Tracheal epithelial cell (primary cell): ENCODE measurements at places on chromosomes 13 and 19. TPM values are rescaled to one million over a fixed set of nuclear protein-coding genes. Genes with fewer than 3 reads are reported as not detected.

The SPACA4 gene
- 0.21 TPM in 1 of 2 replicates, not detected in the other for total RNA-seq

The KIR2DL3 gene
- not detected in 2 replicates for total RNA-seq

The CPB2 gene
- total RNA-seq, result under 0.01 TPM in 1 of 2 replicates, not detected in the other

The OXGR1 gene
- not detected in 2 replicates for total RNA-seq

The RETN gene
- not detected in 2 replicates for total RNA-seq

The CEACAM4 gene
- total RNA-seq, result not detected in 2 replicates

The SACS gene
- 37.9 and 59.8 TPM in 2 replicates for total RNA-seq

The RGS9BP gene
- total RNA-seq, result under 0.01 and 0.64 TPM in 2 replicates

The ERICH4 gene
- total RNA-seq, result not detected in 2 replicates

The NTN5 gene
- total RNA-seq, result 0.24 and 0.43 TPM in 2 replicates

The PLPPR3 gene
- 0.48 TPM in 1 of 2 replicates, not detected in the other for total RNA-seq

The KLK7 gene
- 3.2 and 13.0 TPM in 2 replicates for total RNA-seq

The RAB3A gene
- total RNA-seq, result 0.43 TPM in 1 of 2 replicates, not detected in the other

The PRX gene
- 1.9 and 4.5 TPM in 2 replicates for total RNA-seq

The IRGQ gene
- total RNA-seq, result 14.1 and 18.6 TPM in 2 replicates
